DND-41 (cell line): ENCODE measurements at places on chromosomes 6 and 20.

- no peaks in the 10 kb centered on the region for H3K27me3 ChIP-seq
- H3K27ac ChIP-seq, result no peak overlapping the region
- no peak for DNase-seq
- no peaks in the 10 kb centered on the region for H3K36me3 ChIP-seq
- H3K4me1 ChIP-seq, result no peaks in the 10 kb centered on the region
Observed at GRCh38 chr6:48525849-48526248, 414.9 kb upstream of the PTCHD4 start.

DNA sequence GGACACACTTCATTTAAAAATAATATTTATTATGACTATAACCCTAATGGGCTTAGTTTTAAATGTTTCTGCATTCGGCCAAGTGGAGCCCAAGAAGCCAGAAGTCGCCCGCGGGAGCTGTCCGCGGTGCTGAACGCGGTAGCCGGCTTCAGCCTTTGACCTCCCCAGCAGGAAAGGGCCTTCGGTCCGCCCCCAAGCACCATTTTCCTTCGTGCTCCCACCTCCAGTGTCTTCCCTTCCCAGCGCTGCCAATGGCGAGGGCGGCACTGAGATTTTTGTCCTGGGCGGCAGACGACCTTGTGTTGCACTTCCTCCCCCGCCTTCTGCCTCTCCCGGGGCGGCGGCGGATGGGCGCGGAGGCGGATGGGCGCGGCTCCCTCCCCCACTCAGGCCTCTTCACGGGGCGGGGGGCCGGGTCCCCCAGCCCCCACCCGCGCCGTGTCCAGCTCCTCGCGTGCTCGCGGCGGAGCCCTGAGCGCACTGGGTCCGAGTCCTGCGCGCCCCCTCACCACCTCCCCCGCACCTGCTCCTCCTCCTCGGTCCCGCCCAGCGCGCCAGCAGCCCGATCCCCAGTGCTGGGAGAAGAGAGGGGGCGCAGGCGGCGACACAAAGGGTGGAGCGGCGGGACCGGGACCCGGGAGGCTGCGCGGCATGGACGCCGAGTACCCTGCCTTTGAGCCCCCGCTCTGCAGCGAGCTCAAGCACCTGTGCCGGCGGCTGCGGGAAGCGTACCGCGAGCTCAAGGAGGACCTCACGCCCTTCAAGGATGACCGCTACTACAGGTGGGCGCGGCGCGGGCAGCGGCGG lies 23.6 kb upstream of the TMEM181 start:
- no peak overlapping the region for H3K27ac ChIP-seq
- H3K4me1 ChIP-seq, result no peaks in the 10 kb centered on the region
- no peaks in the 10 kb centered on the region for H3K36me3 ChIP-seq

- peaks cover 41% of the 10 kb centered on the region for H3K4me1 ChIP-seq
- no peaks in the 10 kb centered on the region for H3K27me3 ChIP-seq
- H3K36me3 ChIP-seq, result no peaks in the 10 kb centered on the region
- DNase-seq, result peak; percentile 88
- peak overlapping the region; percentile 93 for H3K27ac ChIP-seq
- no peak overlapping the region for H3K4me3 ChIP-seq
Observed at GRCh38 chr20:53708129-53708968, 114.7 kb upstream of the ZNF217 start.

DNA sequence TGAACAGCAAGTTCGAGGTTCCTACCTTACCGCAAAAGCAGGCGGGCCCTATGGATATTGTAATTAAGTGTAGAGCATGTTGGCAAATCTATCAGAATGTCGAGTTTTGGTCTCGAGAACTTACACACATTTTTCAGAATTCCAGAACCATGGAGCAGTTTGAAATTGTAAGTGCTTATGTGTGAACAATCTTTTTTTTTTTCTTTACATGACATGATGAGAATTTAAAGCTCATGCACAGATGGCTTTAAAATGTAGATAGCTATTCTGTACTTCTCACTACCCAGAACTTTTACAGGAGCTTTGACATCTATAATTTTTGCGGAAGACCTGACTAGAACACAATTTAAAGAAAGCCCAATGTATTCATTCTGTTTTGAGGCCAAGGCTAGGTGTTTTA lies 117.8 kb upstream of the RSPO3 start:
- no peaks in the 10 kb centered on the region for H3K36me3 ChIP-seq
- DNase-seq, result no peak
- no peaks in the 10 kb centered on the region for H3K4me1 ChIP-seq
- no peak overlapping the region for H3K27ac ChIP-seq
- H3K4me3 ChIP-seq, result no peak overlapping the region
- no peaks in the 10 kb centered on the region for H3K27me3 ChIP-seq

DNA sequence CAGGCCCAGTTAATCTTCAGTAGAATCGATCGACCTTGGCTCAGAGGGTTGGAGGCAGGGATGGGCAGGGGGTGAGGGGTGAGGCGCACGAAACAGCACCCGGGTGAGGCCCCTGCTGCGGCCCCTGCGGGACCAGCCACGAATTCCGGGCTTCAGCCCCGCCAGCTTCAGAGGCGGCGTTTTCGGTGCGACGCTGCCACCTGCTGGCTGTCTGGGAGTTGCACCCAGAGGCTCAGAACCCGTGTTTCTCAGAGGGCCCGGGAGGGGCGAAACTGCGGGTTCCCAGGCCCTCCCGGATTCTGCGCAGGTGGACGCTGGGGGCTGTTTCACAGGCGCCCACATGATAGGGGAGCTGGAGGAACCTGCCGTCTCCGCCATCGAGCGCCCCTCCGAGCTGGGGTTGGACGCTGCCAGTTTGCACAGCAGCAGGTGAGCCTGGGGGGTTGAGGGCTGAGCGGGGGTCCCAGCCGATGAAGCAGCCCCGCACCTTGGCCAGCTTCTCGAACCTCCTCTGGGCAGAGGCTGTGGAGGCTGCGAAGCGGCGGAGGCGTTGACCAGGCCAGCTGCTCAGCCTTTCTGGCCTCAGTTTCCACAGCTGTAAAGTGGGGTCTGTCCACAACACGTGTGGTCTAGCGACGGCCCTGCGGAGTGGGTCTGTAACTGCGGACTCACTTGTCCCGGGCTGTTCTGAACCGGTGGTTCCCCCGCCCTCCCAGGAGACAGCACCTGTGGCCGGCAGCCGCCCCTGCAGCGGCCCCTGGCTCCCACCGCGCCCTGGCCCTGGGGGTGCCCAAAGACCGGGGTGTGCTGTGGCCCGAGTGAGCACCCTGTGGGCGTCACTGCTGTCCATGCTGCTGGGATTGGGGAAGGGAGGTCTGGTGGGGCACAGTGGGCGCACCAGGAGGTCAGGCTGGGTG lies 2.5 kb upstream of the BHLHE23 start:
- peaks cover 70% of the 10 kb centered on the region for H3K4me1 ChIP-seq
- peaks cover 24% of the 10 kb centered on the region for H3K36me3 ChIP-seq
- H3K4me3 ChIP-seq, result peak overlapping the region; percentile 95
- H3K27me3 ChIP-seq, result peaks cover 4% of the 10 kb centered on the region
- H3K27ac ChIP-seq, result peak overlapping the region; percentile 94
- DNase-seq, result peak; percentile 94
